GM20000 (cell line): ENCODE measurements at places on chromosomes 1 and 21.

GRCh38 chr1:245380790-245381535, 226.2 kb downstream of the KIF26B start:
- DNase-seq = no peak

DNA sequence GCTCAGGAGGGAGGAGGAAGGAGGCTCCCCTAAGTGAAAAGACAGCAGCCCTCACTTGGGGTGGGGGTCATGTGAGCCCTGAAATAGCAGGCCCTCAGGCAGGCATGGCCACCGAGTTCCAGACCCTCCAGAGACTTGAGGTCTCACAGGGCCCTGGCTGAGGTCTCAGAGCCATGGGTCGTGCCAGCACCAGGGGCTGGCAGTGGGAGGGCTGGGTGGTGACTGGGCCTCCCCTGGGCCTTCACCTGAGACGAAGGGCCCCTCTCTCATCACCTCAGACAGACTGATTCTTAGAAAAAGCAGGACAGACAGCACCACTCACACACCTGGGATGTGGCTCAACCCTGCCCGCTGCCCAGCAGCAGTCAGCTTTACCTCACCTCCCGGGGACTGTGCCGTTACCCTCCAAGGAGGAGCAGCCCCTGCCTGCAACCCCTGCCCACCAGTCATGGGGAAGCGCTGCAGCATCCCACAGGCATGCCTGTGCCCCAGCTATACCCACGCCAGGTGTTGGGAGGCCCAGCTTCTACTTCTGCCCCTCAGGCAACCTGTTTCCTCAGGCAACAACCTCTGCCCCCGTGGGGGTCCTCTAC, 42.6 kb upstream of the LRP8 start:
- no peak for DNase-seq

GRCh38 chr1:201917362-201918033, 28.8 kb downstream of the SHISA4 start:
- no peak for DNase-seq

- DNase-seq = peak; percentile 22
These were observed 39.7 kb downstream of the CHML start for GRCh38 chr1:241600496-241600901.

- peak; percentile 41 for DNase-seq
These were observed 60.2 kb upstream of the CFAP126 start for GRCh38 chr1:161427733-161428516.

- DNase-seq = peak; percentile 68
These were observed at the start of gene EFNA1 for GRCh38 chr1:155127105-155127966. Gene EFNA1, plus strand, starts transcription at chr1:155127876. Its CDS starts 102 bp downstream, at chr1:155127978.

DNA sequence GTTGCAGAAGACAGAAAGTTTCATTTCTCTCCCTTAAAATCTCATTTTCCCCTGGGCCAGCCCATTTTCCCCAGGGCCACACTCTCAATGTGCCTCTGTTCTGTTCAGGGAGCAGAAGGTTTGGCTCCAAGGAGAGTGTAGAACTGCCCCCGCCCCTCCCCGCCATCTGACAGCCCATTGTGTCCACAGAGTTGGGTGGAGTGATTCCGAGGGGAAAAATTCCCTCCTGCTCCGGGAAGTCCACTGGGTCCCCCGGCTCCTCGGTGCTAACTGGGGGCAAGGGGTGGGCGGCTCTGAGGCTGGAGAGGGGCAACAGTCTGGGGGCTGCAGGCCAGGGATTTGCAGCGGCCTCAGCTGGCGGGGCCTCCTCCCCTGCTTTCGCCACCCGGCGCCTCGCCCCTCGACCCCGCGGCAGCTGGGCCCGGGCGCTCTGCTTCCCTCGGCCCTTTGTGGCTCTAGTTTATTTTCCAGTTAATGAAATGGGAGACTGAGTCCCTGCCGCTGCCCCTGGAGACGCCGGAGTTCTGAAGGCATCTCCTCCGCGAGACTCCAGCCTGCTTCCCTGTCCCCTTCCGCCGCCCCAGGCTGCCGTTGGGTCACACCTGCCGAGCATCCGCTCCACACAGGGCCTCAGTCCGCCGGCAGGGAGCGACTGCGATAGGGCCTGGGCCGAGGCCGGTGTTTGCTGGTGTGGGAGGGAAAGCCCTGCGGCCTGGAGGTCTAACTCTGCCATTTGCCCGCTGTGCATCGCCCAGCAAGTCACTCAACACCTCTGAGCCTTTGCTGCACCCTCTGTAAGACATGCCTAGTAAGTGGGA, 14.7 kb upstream of the KIRREL1 start:
- no peak for DNase-seq

GRCh38 chr1:180951836-180952656, 39.3 kb downstream of the KIAA1614 start:
- DNase-seq = peak; percentile 18

DNA sequence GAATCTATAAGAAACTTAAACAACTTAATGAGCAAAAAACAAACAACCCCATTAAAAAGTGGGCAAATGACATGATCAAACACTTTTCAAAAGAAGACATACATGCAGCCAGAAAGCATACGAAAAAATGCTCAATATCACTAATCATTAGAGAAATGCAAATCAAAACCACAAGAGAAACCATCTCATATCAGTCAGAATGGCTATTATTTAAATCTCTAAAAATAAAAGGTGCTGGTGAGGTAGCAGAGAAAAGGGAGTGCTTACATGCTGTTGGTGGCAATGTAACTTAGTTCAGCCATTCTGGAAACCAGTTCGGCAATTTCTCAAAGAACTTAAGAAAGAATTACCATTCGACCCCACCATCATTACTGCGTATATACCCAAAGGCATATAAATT, 147.7 kb downstream of the FAF1 start:
- DNase-seq = no peak

DNA sequence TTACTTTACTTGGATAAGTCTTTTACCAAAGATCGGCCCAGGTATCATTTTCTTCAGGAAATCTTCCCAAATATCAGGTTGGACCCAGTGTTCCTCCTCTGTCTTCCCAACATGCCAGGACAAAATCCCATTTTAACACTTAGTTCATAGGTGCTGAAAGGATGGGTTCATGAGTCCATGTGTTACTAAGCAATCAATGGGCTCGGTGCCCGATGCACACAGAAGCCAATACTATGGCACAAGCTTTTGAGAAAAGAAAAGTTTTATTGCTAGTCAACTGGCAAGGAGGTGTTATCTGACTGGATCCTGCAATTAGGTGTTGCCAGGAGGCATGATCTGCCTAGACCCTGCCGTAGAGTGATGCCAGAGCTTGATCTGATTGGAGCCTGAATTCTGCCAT, 133.3 kb upstream of the SLC44A3 start:
- no peak for DNase-seq

DNA sequence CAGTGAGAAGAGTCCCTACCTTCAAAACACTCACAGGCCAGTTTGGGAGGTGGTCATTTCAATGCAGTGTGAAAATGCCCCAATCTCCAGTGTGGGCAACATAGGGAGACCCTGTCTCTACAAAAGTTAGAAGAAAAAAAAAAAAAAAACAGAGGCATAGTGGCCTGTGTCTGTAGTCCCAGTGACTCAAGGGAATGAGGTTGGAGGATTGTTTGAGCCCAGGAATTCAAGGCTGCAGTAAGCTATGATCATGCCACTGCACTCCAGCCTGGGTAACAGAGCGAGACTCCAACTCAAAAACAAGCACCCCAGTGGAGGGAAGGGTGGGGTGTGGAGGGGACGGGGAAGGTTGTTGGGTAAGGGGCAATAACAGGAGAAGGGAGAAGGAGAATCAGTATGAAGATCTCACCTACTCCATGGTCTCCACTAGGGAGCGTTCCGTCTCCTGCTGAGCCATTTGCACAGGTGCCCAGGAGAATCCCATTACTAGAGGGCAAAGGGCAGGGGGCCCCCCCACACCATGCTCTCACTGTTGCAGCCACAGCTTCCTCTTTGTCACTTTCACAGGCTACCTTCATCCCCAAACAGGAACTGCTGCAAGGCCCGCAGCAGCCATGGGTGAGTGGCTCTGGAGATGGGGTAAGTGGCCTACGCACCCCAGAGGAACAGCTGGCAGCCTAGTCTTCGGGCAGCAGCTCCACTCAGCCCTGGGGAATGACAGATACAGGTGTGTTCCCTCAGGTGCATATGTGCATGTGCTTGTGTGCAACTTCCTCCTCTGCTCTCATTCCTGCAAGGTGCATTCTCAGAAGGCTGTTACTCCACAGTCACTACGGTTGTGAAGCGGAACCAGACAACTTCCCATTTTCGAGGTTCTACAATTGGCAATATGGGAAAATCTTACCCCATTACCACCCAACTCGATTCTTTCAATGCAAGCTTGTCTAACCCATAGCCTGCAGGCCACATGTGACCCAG, 87.9 kb upstream of the LYST start:
- DNase-seq = peak; percentile 75

DNA sequence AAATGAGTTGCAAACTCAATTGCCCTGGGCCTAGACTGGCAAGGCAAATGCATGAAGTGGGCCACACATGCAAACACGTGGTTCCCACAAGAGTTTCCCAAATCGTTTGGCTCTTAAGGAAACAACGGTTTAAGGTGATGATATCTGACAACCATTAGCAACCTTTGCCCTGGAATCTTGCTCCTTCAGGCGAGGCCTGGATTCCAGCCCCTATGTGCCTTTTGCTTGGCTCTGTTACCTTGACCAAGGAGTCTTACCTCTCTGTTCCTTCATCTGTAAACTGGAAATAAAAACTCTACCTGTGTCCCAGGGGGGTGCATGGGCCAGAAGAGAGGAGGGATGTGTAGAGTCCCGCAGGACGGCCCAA, 72.1 kb upstream of the CASZ1 start:
- no peak for DNase-seq

DNA sequence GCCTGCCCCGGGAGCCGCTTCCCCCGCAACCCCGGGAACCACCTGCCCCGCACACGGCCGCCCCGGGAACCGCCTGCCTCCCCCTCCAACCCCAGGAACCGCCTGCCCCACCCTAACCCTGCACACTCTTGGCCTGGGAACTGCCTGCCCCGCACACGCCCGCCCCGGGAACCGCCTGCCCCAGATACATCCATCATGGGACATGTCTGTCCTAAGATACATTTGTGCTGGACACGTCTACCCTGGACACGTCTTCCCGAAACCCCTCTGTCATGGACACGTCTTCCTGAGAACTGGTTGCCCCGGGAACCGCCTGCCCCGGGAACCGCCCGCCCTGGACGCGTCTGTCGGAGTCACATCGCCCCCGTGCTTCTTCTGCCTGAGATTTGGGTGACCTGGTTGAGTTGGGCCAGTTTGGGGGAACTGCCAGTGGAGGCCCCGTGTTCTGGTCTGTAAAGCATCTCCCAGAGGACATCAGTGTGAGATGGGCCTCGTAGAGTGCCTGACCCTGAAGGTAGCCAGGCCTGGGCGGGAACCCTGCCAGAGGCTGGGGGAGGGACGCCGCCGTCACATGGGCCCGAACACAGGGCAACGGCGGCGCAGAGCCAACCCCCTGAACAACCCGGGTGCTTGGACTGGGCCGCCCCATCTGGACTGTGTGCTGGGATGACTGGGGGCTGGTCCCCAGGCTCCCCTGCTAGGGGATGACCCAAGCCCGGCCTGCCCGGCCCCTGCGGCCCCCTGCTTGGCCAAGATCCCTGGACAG, 3.6 kb downstream of the PERM1 start:
- no peak for DNase-seq

- peak; percentile 49 for DNase-seq
These were observed 54.9 kb downstream of the KCNK1 start for GRCh38 chr1:233668725-233669294.

- no peak for DNase-seq
These were observed 21.8 kb downstream of the VTCN1 start for GRCh38 chr1:117188816-117189437.

- DNase-seq = no peak
These were observed 72.7 kb downstream of the CAPZB start for GRCh38 chr1:19412654-19413053.

GRCh38 chr1:61638296-61638695, 86.6 kb downstream of the TM2D1 start:
- DNase-seq = no peak

DNA sequence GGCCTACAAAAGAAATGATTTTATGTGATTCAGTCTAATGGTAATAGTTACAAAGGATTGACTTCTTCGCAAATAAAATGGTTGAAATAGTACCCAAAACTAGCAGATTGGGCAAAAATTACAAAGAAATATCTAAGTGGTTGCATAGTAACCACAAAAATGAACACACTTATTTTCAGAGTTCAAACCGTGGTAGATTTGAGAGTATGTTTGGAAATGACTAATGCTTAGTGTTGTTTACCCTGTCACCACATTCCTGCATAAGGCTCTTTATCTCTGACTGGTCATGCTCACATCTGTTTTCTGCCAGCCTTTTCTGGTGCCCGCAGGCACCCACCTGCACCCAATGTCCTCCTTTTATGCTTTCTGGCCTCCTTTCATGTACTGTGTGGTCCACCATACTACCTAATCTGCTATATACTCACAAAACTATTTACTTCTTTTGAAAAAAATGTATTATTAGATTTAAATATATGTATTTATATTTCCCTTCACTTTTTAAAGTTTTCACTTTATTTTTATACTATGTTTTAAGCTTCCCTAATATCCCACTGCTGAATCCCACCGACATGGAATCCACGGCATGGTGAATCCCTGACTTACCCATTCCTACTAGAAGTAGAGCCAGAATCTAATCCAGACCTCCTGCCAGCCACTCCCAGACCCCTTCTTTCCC, 30.3 kb downstream of the PTPRC start:
- peak; percentile 38 for DNase-seq

DNA sequence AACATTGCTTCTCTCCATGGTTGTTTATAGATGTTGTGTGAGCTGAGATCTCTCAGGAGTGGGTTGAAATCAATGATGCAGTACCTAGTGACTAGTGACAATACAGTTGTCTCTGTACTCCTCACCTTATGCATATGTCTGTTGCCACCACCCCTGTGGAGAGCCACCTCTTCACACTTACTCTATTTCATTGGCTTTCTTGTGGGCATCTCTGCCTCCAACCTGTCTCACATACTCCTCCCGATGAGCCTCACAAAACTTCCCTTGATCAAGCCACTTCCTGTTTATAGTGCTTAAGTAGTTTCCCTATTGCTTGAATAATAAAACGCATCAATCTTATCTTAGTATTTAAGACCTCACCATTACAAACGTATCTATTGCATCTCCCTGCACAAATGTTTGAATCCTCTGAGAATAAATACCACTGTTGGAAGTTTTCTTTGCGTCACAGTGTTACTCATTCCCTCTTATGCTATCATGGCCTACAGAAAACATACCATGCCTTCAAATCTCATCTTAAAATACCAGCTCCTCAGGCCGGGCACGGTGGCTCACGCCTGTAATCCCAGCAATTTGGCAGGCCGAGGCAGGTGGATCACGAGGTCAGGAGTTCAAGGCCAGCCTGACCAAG, 54.7 kb upstream of the GREM2 start:
- no peak for DNase-seq

GRCh38 chr21:29777160-29777559, 162.6 kb downstream of the GRIK1 start:
- no peak for DNase-seq

- DNase-seq = no peak
These were observed 40.1 kb upstream of the CXADR start for GRCh38 chr21:17472592-17473271.

- DNase-seq = peak; percentile 23
These were observed 96.5 kb downstream of the USP25 start for GRCh38 chr21:15826147-15826780.

DNA sequence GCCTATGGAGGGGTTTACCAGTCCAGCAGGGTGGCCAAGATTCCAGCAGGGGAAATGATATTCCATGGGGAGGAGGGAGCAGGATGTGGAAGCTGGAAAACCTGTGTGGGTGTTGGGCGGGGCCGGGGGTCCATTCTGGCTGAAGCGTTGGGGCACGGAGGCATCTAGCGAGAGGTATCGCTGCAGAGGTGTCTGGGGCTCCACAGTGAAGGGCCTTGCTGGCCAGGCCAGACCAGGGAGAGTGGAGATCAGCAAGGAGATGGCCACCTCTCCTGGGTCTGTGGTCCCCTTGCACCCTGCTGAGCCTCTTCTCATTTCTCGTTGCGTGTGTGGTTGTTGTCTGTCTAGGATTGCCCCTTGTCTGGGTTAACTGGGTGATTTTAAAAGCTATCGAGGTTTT, 6.2 kb downstream of the COQ8A start:
- no peak for DNase-seq
